ENCODE measurements at places on chromosomes 6 and 20. TPM values are rescaled to one million over a fixed set of nuclear protein-coding genes. Genes with fewer than 3 reads are reported as not detected.
A peak's percentile ranks its signal among the peaks of the same experiment; 100 is the strongest.

DNA sequence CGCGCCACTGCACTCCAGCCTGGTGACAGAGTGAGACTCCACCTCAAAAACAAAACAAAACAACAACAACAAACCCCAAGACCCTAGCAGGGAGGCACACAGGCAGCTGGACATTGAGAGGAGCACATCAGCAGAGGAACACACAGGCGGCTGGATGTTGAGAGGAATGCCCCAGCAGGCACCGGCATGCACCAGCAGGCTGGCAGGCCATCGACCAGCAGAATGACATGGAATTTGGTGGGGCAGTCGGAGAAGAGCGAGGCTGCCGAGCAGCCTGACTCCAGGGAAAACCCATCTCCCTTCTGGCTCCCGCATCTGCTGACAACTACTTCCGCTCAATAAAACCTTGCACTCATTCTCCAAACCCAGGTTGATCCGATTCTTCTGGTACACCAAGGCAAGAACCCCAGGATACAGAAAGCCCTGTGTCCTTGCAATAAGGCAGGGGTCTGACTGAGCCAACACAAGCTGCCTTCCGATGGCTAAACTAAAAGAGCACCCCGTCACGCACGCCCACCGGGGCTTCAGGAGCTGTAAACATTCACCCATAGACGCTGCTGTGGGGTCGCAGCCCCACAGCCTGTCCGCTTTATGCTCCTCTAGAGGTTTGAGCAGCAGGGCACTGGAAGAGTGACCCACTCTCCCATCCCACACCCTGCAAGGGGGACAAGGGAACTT, 60.2 kb downstream of the SLC22A23 start:
- DNase-seq: peak; percentile 77

DNA sequence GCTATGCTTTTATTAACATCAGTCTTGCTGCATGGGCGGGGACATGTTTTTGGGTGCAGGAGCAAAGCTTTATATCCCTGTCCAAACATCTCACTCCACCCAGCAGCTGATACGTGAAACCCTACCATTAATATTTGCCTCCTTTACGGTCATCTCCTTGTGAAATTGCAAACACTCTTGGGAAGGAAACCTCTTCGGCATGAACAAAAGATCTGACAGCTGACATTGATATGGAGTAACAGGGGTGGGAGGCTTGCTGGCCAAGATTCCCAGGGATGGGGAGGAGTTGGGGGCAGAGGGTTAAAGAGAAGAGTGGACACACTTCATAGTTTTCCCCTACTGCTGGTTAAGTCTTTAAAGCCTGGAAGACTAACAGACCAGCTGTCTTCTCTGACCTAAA, 22.2 kb upstream of the VEGFA start:
- DNase-seq: no peak

GRCh38 chr6:6851059-6851948, 256.5 kb upstream of the RREB1 start:
- DNase-seq: no peak

GRCh38 chr20:46915575-46916257, 21.1 kb downstream of the EYA2 start:
- DNase-seq: no peak

DNA sequence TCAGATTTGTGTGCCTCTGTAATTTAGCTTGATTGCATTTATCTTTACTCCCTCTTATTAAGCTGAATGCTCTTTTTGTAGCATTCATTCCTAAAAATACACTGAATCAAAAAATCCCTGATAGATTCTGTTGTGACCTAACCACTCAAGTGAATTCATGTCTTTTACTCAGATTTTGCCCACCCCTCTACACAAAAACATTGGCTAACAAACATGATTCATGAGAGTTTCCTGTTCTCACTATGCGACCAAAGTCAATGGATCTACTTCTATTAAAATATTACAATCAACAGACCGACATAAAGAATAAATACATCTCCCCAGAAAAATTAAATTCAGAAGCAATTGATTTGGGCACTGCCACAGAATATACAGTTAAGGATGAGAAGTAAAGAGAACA, 99.5 kb upstream of the THEMIS start:
- DNase-seq: no peak

- DNase-seq: no peak
These were observed 1.2 kb downstream of the AAR2 start for GRCh38 chr20:36237477-36237876.

DNA sequence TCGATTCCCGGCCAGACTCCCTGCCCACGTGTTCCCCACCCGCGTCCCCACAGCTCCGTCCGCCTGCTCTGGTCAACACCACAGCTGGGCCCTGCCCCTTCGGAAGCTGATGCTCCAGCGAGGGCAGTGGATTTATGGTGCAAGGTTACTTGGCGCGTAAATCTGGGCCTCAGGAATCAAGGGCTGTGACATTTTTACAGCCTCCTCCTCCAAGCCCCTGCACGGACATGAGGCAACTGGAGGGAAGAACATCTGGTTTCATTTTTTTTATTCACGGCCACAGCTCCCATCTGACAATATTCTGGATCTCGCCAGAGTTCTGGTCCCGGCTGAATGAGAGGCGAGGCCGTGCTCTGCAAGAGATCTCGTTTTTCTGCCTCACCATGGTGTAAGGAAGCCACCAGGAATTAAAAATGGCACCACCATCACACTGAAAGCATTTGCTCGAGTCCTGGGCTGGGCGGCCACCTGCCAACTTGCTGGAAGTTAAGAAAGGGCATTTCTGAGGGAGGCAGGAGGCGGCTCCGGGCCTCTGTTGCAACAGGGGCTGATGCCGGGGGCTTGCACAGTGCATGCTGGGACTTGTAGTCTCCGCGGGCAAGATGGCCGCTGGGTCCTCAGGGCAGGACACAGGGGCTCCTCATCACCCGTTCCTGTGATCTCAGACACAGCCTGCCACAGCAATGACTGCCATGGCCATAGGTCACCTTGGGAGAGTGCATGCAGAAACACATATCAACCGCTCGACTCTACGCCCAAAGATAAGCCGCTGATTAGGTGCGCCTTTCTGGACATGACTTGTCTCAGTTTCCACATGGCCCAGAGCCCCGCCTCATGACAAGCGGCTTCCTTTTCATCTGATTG, 148.5 kb downstream of the LY86 start:
- no peak for DNase-seq

DNA sequence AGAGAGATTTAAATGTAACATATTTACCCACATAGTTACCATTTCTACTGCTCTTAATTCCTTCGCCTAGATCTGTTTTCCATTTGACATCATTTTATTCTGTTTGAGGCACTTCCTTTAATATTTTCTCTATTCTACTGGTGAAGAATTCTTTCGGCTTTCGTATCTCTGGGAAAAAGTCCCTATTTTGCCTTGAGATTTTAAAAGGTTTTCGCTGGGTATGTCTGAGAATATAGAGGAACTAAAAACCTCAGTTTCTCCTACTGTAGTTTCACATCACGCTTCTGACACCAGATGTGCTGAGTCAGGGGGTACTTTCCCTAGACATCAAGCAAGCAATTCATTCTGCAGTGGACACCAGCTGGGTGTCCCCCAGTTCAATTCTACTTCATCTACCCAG, 61.7 kb downstream of the E2F3 start:
- DNase-seq: no peak

DNA sequence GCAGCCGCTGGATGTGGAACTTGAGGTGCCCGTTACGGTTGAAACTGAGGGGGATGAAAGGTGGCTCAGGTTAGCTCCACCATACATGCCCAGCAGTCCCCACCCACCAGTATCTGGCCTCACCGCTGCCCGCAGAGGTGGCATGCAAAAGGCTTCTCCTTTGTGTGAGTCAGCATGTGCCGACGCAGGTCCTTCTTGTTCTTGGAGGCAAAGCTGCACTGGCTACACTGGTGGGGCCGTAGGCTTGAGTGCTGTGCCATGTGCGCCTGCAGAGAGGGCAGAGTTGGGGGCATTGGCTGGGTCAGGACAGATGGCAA, 15.8 kb downstream of the PCIF1 start:
- DNase-seq: no peak

DNA sequence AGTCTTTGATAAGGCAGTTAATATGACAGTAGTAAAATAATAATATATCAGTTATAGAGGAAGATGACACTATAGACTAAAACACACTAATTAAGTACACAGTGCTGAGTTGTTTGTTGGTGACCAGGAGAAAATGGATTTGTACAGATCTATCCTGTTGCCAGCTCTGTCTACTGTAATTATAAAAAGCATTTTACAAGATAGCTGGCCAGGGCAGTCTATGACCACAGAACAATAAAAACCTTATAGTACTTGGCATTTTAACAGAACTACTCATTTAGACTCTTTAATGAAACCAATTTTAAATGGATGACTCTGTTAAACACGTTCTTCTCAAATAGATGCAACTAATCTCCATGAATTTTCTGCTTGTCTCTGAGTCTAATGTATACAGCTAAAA, 367.5 kb downstream of the BTBD9 start:
- DNase-seq: no peak

GRCh38 chr6:153856929-153857376, 182.1 kb upstream of the OPRM1 start:
- DNase-seq: no peak

DNA sequence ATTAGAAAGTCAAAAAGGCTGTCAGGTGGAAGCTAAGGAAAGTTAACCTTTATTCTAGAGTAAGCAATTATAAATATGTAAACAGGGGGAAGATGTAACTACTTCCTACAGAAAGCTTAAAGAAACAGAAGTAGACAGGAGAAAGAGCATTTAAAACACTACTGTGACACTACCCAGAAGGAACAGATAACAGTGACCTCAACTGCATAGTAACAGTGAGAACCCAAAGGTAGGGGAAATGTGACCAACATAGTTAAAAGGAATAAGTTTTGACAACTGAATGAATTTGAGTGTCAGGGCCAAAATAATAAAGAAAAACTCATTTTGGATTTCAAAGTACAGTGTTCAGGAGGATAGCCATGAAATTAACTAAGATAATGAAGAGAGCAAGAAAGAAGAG, 43.5 kb downstream of the IBTK start:
- DNase-seq: no peak

The POU3F2 gene
- not detected for total RNA-seq

All from mesenteric fat pad (tissue), 1 donor.